ENCODE measurements at places on chromosomes 6 and 20.

- no peak for DNase-seq
Measured at GRCh38 chr20:35235881-35236280, 9.4 kb downstream of the MMP24 start.

GRCh38 chr6:139271056-139271455 is 20.7 kb downstream of the TXLNB start:
- no peak for DNase-seq

- DNase-seq = no peak
Measured at GRCh38 chr20:61789329-61789728, 276.4 kb downstream of the TAF4 start.

DNA sequence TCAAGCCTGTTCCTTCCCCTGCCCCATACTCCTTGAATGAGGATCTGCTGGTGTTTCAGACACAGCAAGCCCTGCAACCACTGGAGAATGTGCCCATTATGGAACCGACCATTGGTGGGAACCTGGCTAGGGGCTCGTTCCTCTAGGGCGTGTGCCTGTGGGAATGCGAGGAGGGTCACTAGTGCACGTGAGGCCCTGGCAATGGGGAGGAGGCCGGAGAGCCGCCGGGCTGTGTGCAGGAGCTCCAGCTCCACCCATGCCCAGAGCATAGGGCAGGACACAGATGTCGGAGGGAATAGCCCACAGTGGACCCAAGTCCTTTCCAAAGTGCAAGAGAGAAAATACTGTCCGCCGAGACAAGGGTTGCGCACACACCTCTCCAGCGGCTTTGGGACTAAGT is 99.3 kb downstream of the ERMARD start:
- no peak for DNase-seq

- DNase-seq = no peak
Measured at GRCh38 chr6:144467921-144468320, 182.8 kb downstream of the UTRN start.

- DNase-seq = no peak
Measured at GRCh38 chr6:67129780-67130179, 1422.8 kb upstream of the EYS start.

DNA sequence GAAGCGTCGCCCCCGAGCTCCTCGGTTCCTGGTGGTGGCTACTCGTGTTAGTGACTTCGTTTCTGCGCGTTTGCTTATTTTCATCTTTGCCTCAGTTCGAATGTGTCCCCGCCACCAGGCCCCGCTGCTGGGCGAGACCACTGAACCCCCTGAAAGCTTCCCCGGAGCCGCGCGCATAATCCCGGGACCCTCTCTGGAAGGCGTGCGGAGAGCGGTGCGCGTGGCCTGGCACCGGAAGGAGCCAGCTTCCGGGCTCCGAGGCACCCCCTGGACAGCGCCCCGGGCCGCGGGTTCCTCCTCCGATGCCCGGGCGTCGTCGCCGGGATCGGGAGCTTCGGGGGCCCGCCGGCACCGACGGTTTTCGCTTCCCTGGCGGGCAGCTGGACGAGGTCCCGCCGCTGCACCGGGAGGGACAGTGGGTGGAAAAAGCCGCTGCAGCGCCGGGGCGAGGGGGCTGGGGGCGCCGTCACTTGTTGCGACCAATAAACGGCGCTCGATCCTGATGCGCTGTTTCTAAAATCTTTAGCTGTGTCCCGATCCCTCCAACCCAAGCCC is 643 bp upstream of the SLC35D3 start:
- no peak for DNase-seq

GRCh38 chr6:139962654-139963347 is 588.4 kb upstream of the CITED2 start:
- DNase-seq = no peak

- no peak for DNase-seq
Measured at GRCh38 chr6:118789954-118790353, 104.0 kb upstream of the ASF1A start.

All from Jurkat, Clone E6-1 (cell line).